ENCODE measurements at places on chromosomes 5 and 9. TPM values are rescaled to one million over a fixed set of nuclear protein-coding genes. Genes with fewer than 3 reads are reported as not detected.

Gene UCK1
- 23.0 TPM for total RNA-seq

Gene ZNG1F
- total RNA-seq: 13.2 TPM

Gene COL27A1
- total RNA-seq: 12.2 TPM

Gene PPIC
- not detected for total RNA-seq

Gene LPAR1
- not detected for total RNA-seq

Gene C1QTNF2
- not detected for total RNA-seq

Gene PCDHGA1
- total RNA-seq: not detected

Gene SCGB3A2
- not detected for total RNA-seq

Gene TAS2R1
- not detected for total RNA-seq

Gene STK10
- total RNA-seq: 93.2 TPM

DNA sequence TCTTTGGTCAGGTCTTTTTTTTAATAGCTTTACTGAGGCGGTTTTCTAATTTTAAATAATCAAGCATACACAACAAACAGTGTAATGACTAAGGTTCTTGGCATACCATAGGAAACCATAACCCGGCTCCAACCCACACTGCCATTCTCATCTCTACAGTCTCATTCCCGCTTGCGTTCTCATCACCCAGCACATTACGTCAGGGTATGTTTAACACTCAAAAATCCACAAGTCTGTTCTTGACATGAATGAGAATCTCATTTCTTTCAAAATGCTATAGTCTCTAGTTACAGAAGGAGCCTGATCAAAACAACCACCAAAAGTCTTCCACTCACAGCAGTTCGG, 505 bp downstream of the C5orf34 start:
- no peak for DNase-seq
- H3K27ac ChIP-seq: peak overlapping the region; percentile 95
- peaks cover 20% of the 10 kb centered on the region for H3K4me1 ChIP-seq
- H3K27me3 ChIP-seq: no peaks in the 10 kb centered on the region

GRCh38 chr5:651296-652022, 39.3 kb downstream of the CEP72 start:
- no peaks in the 10 kb centered on the region for H3K4me1 ChIP-seq
- no peak for DNase-seq

DNA sequence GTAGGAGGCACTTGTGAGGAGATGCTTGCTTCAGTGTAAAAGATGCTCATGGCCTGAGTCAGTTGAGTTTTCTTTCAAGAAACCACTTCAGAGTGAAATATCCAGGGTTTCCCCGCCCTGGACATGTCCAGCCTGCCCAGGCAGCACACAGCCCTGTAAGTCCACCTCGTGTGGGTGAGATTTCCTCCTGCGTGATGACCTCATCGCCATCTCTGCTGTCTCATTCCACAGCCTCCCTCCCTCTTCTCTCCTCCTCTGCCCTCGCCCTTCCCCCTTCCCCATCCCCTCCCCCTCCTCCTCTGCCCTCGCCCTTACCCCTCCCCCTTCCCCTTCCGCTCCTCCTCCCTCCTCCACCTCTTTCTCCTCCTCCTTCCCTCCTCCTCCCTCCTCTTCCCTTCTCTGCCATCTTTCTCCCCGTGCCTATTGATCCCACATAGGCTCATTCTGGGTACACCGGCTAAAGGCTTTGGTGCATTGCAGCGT, 34.0 kb upstream of the NCS1 start:
- H3K27ac ChIP-seq: no peak overlapping the region
- H3K4me3 ChIP-seq: no peak overlapping the region
- H3K36me3 ChIP-seq: peaks cover 41% of the 10 kb centered on the region
- H3K4me1 ChIP-seq: peaks cover 56% of the 10 kb centered on the region
- no peaks in the 10 kb centered on the region for H3K27me3 ChIP-seq
- DNase-seq: no peak

- H3K27ac ChIP-seq: no peak overlapping the region
- H3K27me3 ChIP-seq: peaks cover 4% of the 10 kb centered on the region
- no peaks in the 10 kb centered on the region for H3K36me3 ChIP-seq
- DNase-seq: no peak
- H3K4me1 ChIP-seq: no peaks in the 10 kb centered on the region
Observed at GRCh38 chr5:16411741-16412455, 53.7 kb downstream of the ZNF622 start.

GRCh38 chr5:177357146-177357458, 622 bp upstream of the RGS14 start:
- peaks cover 62% of the 10 kb centered on the region for H3K4me1 ChIP-seq
- peak overlapping the region; percentile 92 for H3K4me3 ChIP-seq
- H3K27me3 ChIP-seq: no peaks in the 10 kb centered on the region
- peaks cover 14% of the 10 kb centered on the region for H3K36me3 ChIP-seq

- DNase-seq: no peak
- H3K4me1 ChIP-seq: no peaks in the 10 kb centered on the region
- H3K27me3 ChIP-seq: no peaks in the 10 kb centered on the region
- no peaks in the 10 kb centered on the region for H3K36me3 ChIP-seq
Observed at GRCh38 chr9:106653213-106653612, 209.8 kb upstream of the ZNF462 start.

- H3K27me3 ChIP-seq: peaks cover 48% of the 10 kb centered on the region
- no peak for DNase-seq
- H3K4me3 ChIP-seq: no peak overlapping the region
- no peak overlapping the region for H3K27ac ChIP-seq
- H3K4me1 ChIP-seq: peaks cover 9% of the 10 kb centered on the region
- no peaks in the 10 kb centered on the region for H3K36me3 ChIP-seq
Observed at GRCh38 chr9:111036946-111037345, 1.3 kb downstream of the LPAR1 start.

GRCh38 chr5:32565145-32565544, 20.2 kb upstream of the SUB1 start:
- H3K27me3 ChIP-seq: no peaks in the 10 kb centered on the region
- no peak for DNase-seq
- no peaks in the 10 kb centered on the region for H3K36me3 ChIP-seq
- H3K4me1 ChIP-seq: no peaks in the 10 kb centered on the region
- H3K4me3 ChIP-seq: no peak overlapping the region
- H3K27ac ChIP-seq: no peak overlapping the region

- H3K4me1 ChIP-seq: peaks cover 2% of the 10 kb centered on the region
- no peaks in the 10 kb centered on the region for H3K27me3 ChIP-seq
- no peak overlapping the region for H3K4me3 ChIP-seq
- H3K27ac ChIP-seq: no peak overlapping the region
Observed at GRCh38 chr5:65668696-65669095, 43.9 kb downstream of the SHLD3 start.

DNA sequence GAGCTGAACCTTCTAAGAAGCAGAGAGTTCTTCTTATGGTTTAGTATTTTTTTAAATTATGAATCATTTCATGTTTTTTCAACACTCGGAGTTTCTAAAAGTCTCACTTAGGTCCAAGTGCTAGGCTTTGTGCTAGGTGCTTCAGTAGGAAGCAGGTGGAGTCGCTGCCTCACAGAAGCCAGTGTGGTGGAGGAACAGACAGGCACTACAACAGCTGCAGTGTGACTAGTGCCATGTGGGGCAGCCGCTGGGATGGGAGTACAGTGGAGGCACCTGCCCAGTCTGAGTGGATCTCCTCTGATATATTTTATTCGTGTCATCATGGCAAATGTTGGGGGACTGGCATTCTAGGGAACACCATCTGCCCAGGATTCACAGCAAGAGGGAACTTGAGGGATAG, 15.3 kb downstream of the PCDHGC5 start:
- DNase-seq: no peak
- no peak overlapping the region for H3K4me3 ChIP-seq
- no peaks in the 10 kb centered on the region for H3K36me3 ChIP-seq
- H3K4me1 ChIP-seq: peaks cover 3% of the 10 kb centered on the region

- no peaks in the 10 kb centered on the region for H3K27me3 ChIP-seq
- no peaks in the 10 kb centered on the region for H3K4me1 ChIP-seq
- no peak overlapping the region for H3K27ac ChIP-seq
- DNase-seq: no peak
- no peaks in the 10 kb centered on the region for H3K36me3 ChIP-seq
- H3K4me3 ChIP-seq: no peak overlapping the region
Observed at GRCh38 chr5:68055686-68056085, 159.9 kb upstream of the PIK3R1 start.

DNA sequence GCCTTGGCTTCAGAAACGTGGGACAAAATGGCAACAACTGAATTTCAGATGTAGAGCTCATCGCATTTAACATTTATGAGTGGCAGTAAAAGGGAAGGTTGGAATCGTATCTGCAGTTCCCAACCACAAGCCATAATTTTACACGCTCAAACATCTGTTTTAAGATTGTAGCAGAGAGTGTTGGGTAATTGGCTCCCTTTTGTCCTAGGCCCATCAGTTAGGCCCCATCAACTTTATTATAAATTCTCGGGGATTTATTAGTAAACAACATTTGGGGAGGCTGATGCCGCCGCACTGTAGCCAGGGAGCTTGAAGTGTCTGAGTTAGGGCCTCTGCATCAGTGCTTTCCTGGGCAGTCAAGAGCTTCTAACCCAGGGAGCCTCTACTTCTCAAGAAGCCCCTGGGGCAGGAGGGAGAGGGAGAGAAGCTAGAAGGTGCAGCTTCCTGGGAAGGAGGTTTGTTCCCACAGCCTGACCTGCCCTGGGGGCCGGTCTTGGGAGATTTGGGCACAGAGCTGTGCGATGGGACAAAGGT, 66.2 kb downstream of the HSPA4 start:
- DNase-seq: no peak
- no peaks in the 10 kb centered on the region for H3K4me1 ChIP-seq
- no peaks in the 10 kb centered on the region for H3K36me3 ChIP-seq
- H3K27ac ChIP-seq: no peak overlapping the region
- H3K4me3 ChIP-seq: no peak overlapping the region
- H3K27me3 ChIP-seq: no peaks in the 10 kb centered on the region

- H3K27ac ChIP-seq: peak overlapping the region; percentile 77
- DNase-seq: no peak
- peaks cover 40% of the 10 kb centered on the region for H3K36me3 ChIP-seq
- H3K4me1 ChIP-seq: peaks cover 62% of the 10 kb centered on the region
Observed at GRCh38 chr5:126443374-126443851, 20.2 kb downstream of the GRAMD2B start.

DNA sequence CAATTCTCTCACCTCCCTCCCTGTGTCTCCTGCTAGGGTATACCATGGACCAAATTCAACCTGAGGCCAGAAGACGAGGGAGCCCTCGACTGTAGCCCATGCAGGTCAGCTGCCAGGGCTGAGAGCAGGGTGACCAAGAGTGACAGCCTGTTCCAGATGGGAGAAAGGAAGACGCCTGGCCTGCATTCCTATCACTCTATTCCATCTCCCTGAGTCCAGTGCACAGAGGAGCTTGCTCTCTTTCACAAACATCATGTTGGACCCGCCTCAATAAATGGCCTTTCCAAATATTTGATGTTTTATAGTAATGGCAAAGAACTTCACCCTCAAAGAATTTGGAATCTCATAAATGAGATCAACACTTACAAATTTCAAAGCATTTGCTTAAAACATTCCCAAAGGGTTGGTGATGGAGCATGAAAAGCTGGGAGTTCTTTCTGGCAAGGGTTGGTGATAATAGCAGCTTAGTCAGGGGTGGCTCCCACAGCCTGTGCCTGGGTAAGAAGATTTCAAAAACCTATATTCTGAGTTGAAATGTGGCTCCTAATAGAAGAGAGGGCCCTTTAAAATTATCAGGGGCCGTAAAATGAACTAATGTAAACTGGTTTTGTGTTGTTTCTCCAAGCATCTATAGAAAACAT, 393.1 kb downstream of the EFNA5 start:
- H3K27me3 ChIP-seq: peaks cover 5% of the 10 kb centered on the region
- DNase-seq: no peak
- H3K4me3 ChIP-seq: no peak overlapping the region
- H3K4me1 ChIP-seq: no peaks in the 10 kb centered on the region

DNA sequence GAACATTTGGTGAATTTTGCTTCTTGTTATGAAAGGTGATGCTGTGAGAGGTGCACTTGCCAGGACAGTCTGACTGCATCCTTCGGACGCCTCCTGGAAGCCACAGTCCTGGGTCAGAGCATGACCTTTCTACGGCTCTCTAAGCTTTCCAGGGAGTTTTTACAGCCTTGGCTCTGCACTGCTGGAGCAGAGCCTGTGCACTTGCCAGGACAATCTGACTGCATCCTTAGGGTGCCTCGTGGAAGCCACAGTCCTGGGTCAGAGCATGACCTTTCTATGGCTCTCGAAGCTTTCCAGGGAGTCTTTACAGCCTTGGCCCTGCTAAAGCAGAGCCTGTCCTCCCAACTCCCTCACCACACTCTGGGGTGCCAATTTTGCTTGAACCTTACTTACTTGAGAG, 49.6 kb downstream of the CCDC180 start:
- no peaks in the 10 kb centered on the region for H3K36me3 ChIP-seq
- no peaks in the 10 kb centered on the region for H3K4me1 ChIP-seq
- DNase-seq: no peak
- no peak overlapping the region for H3K4me3 ChIP-seq
- H3K27ac ChIP-seq: no peak overlapping the region

DNA sequence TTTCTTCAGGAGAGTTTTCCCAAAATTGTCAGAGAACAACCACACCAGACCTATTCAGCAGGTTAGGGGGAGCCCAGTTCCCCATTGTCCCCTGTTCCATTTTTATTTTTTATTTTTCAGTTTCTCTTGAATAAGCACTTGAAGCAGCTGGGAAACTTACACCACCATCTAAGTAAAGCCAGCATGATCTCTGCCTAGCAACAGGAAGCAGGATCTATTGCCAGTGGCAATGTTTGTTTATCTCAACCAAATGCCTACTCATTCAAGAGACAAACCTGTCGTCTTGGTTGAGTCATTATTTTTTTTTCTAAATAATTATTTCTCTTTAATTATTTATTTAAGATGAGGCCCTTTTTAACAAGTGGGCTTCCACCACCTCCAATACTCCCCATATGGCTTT, 379.3 kb downstream of the PLK2 start:
- H3K36me3 ChIP-seq: no peaks in the 10 kb centered on the region
- no peaks in the 10 kb centered on the region for H3K4me1 ChIP-seq

- no peak for DNase-seq
- peaks cover 6% of the 10 kb centered on the region for H3K4me1 ChIP-seq
- H3K36me3 ChIP-seq: no peaks in the 10 kb centered on the region
Observed at GRCh38 chr5:98065261-98065909, 708.1 kb upstream of the RGMB start.

DNA sequence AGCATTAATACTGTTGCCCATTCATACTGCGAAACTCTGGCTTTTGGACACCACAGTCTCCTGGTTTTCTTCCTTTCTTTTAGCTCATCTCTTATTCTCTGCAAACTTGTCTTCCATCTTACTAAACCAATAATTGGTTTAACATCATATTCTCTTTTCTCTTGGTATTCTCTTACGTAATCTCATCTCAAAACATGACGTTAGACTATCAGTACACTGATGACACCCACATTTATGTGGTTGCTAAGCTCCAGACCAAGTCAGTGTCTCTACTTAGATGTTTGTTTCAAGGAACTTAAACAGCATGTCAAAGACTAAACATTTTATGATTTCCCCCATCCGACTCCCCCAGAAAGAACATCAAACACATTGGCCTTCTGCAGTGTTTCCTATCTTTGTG, 2.1 kb downstream of the PRRC1 start:
- no peak overlapping the region for H3K27ac ChIP-seq
- H3K36me3 ChIP-seq: peaks cover 43% of the 10 kb centered on the region
- peak overlapping the region; percentile 40 for H3K4me3 ChIP-seq
- H3K27me3 ChIP-seq: no peaks in the 10 kb centered on the region
- peaks cover 20% of the 10 kb centered on the region for H3K4me1 ChIP-seq

All from activated naive CD8-positive, alpha-beta T cell treated with anti-CD3 and anti-CD28 coated beads for 36 hours (primary cell).